ENCODE measurements at places on chromosomes 1 and 21. TPM values are rescaled to one million over a fixed set of nuclear protein-coding genes. Genes with fewer than 3 reads are reported as not detected.

The TRAPPC10 gene
- total RNA-seq: 27.1 TPM

The CC2D1B gene
- 9.2 TPM for total RNA-seq

The MYOG gene
- not detected for total RNA-seq

The SPRR2A gene
- total RNA-seq: not detected

The SLAMF8 gene
- total RNA-seq: 0.40 TPM

The BCL2L15 gene
- 0.59 TPM for total RNA-seq

The FGR gene
- 8.5 TPM for total RNA-seq

The OR10J1 gene
- total RNA-seq: not detected

The LEMD1 gene
- total RNA-seq: 0.99 TPM

The CSDE1 gene
- total RNA-seq: 320 TPM

The ASTN1 gene
- 33.4 TPM for total RNA-seq

The RIPK4 gene
- total RNA-seq: 0.11 TPM

The KCNJ10 gene
- total RNA-seq: 17.1 TPM

The SAMD13 gene
- total RNA-seq: 6.5 TPM

The PTPN22 gene
- total RNA-seq: 3.1 TPM

The BARHL2 gene
- 0.10 TPM for total RNA-seq

The DMBX1 gene
- total RNA-seq: 0.10 TPM

The HOOK1 gene
- total RNA-seq: 12.1 TPM
